Fibroblast of skin of right biceps (primary cell): ENCODE measurements at places on chromosomes 5 and 9.

DNA sequence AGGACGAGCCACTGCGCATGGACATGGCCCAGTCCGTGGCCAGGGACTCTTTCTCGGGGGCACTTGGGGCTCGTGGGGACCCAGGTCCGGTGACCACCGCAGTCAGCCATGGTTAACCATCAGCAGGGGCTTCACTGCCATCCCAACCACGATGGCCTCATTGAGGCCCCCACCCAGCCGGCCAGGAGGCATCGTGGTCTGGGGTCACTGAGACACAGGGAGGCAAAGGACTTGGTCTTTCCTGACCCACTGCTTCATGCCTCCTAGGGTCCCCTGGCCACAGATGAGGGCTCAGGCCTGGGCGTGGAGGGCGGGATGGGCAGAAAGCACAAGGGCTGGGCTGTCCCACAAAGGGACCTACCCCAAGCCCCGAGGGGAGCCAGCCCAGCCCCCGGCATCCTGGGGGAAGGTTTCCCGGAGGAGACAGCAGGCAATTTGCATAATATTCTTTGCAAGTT, 6.6 kb downstream of the NACC2 start:
- no peak for DNase-seq

GRCh38 chr5:77225531-77225930, 15.1 kb downstream of the PDE8B start:
- no peak for DNase-seq

GRCh38 chr9:69888856-69889585, 68.4 kb downstream of the CFAP95 start:
- no peak for DNase-seq

GRCh38 chr9:96476591-96476990, 26.6 kb downstream of the HABP4 start:
- peak; percentile 56 for DNase-seq

- DNase-seq = no peak
Measured at GRCh38 chr5:154862766-154863165, 4.3 kb downstream of the CNOT8 start.

DNA sequence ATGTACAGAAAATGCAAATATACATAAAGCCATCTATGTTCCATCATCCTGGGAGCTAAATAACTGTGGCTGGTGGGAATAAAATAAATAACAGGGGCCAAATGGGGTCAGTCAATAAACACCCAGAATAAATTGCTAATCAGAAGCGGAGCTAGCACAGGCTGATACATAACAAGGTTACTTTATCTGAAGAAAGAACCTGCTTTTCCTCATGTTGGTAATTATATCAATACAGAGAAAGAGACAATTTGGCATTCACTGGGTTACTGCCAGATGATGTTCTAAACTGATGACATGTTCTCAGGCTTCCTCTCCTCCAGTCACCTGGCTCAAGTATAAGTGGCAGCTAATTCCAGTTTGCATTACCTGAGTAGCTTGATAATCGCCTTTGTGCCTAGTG, 144.9 kb upstream of the CD180 start:
- no peak for DNase-seq

DNA sequence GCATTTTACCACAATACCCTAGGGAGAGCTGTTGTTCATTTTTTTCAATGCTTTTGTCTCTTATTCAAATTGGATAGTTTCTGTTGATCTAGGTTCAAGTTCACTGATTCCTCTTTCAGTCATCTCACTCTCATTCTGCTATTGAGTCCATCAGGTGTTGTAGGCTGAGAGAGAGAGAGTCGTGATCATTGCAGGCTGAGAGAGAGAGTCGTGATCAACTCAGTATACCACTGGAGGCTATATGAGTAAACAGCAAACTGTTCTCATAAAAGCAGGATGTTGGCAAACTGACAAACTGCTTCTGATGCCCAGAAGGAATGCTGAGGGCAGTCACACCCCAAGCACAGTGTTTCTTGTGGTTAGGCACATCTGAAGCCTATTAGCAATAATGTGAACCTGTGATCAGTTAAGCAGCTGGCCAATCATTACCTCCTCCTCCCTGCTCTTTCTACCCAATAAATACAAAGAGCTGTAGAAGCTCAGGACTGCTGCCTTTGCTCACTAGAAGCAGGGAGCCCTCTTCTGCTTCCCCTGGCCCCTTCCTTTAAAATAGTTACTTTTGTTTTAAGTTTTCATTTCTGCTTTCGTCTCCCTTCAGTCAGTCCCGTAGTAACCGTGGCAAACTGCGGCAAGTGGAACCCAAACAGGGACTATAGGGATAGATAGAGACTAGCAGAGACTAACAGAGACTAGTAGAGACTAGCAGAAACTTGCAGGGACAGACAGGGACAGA, 476.1 kb upstream of the ACO1 start:
- DNase-seq = no peak

DNA sequence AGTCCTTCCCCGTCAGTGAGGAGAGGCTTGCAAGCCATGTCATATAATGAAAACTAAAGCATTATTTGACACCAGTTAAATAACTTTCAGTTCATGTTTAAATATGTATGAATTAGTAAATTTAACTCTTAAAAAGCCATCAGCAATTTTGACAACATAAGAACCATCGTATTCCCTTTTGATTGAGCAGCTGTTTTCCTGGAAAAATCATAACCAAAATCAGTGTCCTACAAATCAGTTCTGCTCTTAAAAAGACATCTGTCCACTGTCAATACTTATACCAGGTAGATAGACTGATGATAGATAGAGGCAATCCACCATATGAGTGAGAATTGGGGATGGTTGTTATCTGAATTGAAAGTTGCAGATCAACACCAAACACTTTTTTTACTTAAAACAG, 2.3 kb downstream of the DIRAS2 start:
- no peak for DNase-seq

DNA sequence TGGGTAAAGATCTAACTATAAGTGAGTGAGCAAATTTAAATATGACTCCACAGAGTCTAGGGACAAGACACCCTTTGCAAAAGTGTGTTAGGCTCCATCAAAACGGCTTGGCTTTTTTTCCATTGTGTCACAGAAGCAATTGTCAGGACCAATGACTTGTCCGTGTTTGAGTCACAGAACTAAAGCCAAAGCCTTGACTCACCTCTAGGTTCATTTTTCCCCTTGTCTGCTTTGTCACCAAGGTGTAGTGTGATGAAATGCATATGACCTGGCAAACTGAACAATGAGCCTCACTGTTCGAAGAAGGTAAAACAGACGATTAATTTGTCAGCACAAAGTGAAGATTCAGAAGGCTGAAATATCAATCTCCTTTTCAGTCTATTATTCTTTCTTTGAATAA, 331.0 kb downstream of the GLIS3 start:
- DNase-seq = peak; percentile 72

DNA sequence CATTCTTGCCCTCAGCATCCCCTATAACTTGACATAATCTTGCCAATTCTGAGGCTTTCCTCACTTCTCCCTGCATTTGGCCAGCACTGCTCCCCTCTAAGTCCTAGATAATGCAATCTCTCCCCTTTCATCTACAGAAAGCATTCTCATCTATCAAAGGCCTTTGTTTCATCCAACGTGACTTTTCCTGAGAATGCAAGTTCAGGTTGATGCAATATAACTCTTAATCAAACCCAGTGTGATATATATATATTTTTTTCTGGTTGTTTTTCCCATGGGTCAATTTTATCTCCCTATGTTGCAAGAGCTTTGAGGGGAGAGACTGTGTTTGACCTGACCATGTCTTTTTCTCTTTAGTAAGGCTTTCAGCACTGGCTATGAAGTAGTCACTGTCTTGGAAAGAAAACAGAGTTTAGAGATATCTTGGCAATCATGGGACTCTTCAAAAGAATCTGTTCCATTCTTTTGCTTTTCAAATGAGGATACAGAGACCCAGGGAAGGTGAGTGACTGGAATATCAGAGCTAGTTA, 268.6 kb downstream of the TRPM3 start:
- DNase-seq = no peak

GRCh38 chr9:131826966-131827525, 87.2 kb upstream of the RAPGEF1 start:
- DNase-seq = no peak

GRCh38 chr9:81685763-81686613, 3.4 kb downstream of the TLE1 start:
- peak; percentile 47 for DNase-seq

- no peak for DNase-seq
Measured at GRCh38 chr5:148397968-148398595, 14.3 kb downstream of the FBXO38 start.

- DNase-seq = no peak
Measured at GRCh38 chr5:58275516-58275915, 184.4 kb downstream of the PLK2 start.
